Kidney capillary endothelial cell (primary cell): ENCODE measurements at places on chromosomes 5 and 9.
A peak's percentile ranks its signal among the peaks of the same experiment; 100 is the strongest.

DNA sequence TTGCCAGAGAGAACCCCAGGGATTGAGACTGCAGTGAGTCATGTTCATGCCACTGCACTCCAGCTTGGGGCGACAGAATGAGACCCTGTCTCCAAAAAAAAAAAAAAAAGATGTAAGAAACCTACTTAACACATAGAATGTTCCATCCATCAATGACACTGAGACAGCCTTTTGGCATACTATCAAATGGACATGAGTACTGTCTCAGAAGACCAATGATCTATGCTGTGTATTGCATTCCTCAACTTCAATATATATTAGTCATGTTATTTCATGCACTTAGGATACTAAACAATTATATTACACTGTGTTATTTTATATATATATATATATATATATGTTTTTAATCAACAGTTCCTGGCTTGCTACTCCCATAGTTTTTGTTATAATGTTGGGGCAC, 57.1 kb upstream of the ANKH start:
- DNase-seq = no peak

GRCh38 chr5:56977021-56977420, 25.1 kb upstream of the MIER3 start:
- DNase-seq = no peak

DNA sequence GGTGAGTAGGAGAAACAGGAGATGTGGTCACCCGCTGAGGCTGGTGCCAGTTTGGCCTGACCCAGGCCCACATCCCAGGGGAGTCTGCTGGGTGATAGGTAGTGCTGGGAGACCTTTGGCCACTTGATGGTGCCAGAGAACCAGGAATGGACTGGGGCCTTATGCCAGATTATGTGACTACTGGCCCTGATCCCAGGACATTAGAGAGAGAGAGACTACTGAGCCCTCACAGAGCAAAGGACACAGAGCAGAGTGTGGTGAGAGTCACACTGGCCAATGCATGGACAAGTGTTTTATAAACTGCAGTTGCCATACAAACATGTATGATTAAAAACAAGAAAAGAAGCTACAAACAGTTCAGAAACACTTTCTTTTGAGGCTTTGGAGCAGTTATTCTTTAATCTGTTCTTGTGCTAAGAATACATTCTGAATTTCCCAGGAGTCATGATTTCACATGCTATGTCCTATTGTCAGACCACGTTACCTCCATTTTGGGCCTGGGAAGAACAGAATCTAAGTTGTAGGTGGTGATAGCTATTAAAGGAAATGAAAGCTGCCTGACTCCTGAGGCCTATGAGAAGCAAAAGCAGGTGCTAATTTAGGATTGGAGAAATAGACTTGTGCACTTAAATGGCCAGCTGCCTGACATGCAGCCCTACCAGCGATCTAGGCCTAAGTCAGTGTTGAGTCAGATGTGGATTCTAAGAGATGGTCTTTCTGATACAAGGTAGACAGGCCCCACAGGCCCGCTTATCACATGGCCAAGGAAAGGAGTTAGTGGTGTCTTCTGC, 32.6 kb upstream of the TMOD1 start:
- peak; percentile 51 for DNase-seq

- DNase-seq = no peak
Observed at GRCh38 chr5:180130876-180131740, 59.5 kb upstream of the RNF130 start.

DNA sequence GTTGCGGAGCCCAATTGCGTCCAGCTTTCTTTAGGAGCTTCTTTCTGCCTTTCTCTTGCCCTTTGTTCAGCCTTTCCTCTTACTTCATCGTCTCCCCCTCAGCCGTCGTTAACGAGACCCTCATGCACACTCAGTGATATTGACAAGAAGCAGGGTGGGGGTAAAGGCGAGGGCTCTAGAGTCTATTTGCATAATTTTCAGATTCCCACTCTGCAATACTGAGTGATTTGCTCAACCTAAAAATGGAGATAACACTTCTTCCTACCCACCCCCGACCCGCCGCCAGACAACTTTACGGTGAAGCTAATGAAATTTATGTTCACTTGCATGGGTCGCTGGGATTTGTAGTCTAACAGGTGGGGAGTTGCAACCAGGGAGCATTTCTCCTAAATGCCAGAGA, 1.3 kb upstream of the TBC1D2 start:
- DNase-seq = no peak

DNA sequence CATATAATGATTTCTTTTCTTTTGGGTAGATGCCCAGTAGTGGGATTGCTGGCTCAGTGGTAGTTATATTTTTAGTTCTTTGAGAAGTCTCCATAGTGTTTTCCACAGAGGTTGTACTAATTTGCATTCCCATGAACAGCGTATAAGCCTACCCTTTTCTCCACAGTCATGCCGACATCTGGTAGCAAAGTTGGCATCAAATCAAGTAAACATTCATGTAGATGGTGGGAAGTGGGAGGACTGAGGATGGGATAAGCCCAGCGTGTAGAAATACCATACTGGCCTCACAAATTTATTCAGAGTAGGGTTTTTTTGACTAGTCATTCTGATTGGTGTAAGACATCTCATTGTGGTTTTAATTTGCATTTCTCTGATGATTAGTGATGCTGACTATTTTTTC, 115.4 kb downstream of the EGFLAM start:
- no peak for DNase-seq

DNA sequence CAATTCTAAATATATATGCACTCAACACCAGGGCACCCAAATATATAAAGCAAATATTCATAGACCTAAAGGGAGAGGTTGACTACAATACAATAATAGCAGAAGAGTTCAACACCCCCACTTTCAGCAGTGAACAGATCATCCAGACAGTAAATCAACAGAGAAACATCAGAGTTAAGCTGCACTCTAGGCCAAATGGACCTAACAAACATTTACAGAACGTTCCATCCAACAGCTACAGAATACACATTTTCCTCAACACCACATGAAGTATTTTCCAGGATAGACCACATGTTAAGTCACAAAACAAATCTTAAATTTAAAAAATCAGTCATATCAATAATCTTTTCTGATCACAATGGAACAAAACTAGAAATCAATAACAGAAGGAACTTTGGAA, 18.9 kb downstream of the APBA1 start:
- DNase-seq = no peak

GRCh38 chr9:69115621-69116020, 58.5 kb upstream of the TJP2 start:
- DNase-seq = no peak

GRCh38 chr9:129909851-129910250, 74.6 kb downstream of the USP20 start:
- no peak for DNase-seq

DNA sequence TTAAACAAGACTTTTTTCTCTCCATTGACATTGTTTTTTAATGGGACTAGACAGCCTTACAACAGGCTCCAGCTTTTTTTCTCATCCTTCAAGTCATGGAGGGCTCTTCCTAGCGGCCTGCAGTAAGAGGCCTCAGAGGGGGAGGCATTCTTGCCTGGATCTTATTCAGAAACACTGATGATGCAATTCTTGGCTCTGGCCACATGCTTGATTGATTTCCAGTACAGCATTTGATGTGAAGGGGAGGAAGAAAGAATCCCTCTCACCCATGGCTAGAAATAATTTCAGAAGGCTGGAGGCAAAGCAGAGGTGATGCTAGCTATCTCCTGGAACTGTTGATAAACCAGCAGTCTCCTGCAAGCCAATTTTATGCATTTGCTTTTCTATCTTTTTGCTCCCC, 324.8 kb downstream of the PRELID2 start:
- no peak for DNase-seq

DNA sequence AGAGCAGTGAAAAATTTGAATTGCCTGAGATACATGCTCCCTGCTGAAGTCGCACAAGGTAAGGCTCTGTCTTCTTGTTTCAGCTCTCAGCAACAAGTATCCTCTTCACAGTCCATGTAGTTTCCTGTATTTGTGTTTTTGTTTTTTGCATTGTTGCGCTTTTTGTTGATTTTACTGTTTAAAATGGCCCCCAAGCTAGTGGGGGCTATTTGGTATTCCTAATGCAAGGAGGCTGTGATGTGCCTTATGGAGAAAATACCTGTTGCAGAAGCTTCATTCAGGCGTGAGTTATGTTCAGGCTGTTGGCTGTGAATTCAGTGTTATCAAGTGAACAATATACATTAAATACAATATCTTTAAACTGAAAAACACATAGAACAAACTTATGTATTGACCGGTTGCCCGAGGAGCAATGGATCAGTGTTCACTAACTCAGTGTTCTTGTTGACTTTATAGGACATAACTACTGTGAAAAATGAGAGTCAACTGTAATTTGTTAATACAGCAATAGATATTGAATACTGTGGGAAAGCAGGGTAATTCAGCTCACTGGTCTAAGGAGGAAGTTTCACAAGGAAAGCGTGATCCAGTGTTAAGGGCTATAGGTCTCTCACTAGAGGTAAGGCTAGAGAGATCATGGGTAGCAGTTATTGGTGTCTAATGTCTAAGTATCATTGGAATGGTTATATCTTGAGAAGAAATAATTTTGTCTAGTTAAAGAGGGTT, 150.5 kb downstream of the GCNT1 start:
- no peak for DNase-seq

DNA sequence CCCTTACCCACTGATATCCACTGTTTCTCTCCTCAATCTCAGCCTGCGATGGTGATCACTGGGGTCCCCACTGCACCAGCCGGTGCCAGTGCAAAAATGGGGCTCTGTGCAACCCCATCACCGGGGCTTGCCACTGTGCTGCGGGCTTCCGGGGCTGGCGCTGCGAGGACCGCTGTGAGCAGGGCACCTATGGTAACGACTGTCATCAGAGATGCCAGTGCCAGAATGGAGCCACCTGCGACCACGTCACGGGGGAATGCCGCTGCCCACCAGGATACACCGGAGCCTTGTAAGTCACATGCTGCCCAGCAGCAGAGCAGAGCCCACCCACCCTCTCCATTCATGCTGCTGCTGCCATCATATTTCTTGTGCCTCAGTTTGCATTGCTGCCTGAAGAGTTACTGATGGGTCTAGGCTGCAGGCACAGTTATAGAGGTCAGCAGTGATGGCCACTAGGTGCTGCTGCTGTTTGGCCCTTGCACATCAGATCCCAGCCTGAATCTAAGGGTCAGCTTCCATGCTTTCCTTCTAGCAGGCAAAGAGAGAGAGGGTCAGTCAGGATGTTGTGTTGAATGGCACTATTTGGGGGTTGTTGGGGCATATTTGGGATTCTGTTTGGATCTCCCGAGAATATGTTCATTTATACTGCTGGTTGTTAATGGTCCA, 106.0 kb downstream of the MEGF10 start:
- DNase-seq = no peak

- no peak for DNase-seq
Observed at GRCh38 chr5:58113172-58113571, 346.7 kb downstream of the PLK2 start.

GRCh38 chr5:61966997-61967396, 339.0 kb upstream of the KIF2A start:
- DNase-seq = no peak

DNA sequence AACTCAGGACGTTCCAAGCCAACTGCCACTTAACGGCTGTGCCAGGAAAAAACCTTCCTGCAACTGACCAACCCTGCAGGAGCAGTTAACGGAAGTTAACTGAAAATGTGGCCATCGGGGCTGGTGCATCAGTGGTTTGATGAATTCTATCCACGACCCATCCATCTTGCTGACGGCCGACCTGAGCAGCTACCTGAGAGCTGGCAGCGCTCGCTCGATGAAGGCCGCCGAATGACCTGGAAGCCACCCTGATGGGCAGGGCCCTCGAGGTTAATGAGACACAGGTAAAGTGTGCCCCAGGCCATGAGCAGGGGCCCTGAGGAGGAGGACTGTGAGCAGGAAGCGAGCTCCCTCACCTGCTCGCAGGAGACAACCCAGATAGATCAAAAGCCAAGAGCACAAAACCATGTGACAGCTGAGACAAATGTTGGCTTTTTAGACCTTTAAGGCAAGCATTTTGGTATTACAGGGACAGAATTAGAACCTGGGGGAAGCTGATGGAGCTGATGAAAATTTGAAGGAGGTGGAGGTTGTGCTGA, 35.3 kb upstream of the FLT4 start:
- no peak for DNase-seq

DNA sequence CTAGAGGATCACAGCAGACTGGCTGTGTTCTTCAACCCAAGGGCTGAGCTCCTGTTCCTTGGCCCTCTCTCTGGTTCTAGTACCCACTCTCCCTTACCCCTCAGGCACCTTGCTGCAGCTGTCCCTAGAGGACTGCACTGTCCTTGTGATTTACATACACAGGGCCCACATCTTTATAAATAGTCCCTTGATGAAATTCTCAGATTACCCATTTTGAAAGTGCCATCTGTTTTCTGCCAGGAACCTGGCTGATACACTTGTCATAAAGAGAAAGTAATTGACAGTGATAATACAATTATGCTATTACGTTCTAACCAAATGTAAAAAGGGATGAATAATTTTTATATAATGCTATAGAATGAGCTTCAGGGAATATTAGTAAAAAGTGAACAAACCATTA, 16.5 kb upstream of the SPARC start:
- no peak for DNase-seq

- DNase-seq = no peak
Observed at GRCh38 chr9:18783909-18784308, 249.1 kb downstream of the SAXO1 start.

DNA sequence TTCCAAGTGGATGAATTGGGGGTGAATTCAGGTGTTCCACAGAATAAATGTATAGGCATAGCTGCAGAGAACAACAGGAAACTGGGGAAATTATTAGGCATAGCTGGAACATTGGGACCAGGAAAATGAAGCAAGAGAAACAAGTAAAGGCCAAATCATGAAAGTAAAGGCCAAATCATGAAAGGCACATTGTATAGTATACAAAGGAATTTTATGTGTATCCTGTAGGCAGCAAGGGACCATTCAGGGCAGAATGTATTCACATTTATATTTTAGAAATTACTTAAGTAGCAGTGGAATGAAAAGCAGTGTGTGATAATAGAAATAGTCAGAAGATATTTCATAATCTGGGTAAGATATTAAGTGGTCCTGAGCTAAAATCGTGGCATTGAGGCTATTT, 127.3 kb upstream of the GRHPR start:
- DNase-seq = no peak

- DNase-seq = no peak
Observed at GRCh38 chr5:169431386-169431785, 130.4 kb upstream of the SLIT3 start.

DNA sequence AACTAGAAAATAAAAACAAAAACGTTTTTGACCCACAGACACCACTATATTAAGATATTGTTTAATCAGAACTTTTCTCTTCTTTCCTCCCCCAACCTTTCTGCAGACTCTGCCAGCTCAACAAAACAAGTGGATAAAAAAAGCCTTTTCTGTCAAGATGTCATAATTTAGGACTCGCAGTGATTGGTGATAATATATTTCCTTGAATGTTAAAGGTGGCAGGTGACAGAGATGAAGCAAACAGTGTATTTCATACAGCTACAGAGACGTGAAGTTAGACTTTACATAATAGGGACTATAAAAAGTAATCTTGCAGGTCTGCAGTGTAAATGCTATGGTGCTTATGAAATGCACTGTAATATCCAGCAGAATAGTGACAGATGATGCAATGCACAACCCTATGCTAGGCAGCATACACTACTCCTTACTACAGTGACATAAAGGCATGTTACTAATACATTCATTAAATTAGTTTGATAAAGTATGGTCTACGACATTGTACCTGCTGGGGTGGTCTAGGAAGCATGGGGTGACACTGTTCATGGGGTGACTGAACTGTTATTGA, 326.7 kb upstream of the GRAMD2B start:
- DNase-seq = no peak
